ENCODE measurements at places on chromosomes 5 and 9. TPM values are rescaled to one million over a fixed set of nuclear protein-coding genes. Genes with fewer than 3 reads are reported as not detected.

The PCDHB5 gene
- not detected for total RNA-seq

The TXNDC8 gene
- total RNA-seq: not detected

The LCN10 gene
- 0.68 TPM for total RNA-seq

DNA sequence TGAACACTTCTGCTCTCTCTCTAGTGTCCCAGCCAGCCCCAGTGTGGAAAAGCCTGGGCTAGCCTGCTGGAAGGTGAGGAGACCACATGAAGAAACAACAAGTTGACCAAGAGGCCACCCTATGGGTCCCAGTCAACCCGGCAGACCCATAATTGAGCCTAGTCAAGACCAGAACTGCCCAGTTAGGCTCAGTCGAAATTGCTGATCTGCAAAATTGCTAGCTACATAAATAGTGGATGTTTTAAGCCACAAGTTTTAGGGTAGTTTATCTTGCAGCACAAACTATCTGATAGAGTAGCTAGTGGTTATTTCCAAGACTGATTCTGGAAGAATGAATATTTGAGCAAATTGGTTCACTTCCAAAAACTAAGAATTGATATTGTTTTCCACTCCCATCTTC is 82.3 kb upstream of the CCDC112 start:
- DNase-seq: no peak

DNA sequence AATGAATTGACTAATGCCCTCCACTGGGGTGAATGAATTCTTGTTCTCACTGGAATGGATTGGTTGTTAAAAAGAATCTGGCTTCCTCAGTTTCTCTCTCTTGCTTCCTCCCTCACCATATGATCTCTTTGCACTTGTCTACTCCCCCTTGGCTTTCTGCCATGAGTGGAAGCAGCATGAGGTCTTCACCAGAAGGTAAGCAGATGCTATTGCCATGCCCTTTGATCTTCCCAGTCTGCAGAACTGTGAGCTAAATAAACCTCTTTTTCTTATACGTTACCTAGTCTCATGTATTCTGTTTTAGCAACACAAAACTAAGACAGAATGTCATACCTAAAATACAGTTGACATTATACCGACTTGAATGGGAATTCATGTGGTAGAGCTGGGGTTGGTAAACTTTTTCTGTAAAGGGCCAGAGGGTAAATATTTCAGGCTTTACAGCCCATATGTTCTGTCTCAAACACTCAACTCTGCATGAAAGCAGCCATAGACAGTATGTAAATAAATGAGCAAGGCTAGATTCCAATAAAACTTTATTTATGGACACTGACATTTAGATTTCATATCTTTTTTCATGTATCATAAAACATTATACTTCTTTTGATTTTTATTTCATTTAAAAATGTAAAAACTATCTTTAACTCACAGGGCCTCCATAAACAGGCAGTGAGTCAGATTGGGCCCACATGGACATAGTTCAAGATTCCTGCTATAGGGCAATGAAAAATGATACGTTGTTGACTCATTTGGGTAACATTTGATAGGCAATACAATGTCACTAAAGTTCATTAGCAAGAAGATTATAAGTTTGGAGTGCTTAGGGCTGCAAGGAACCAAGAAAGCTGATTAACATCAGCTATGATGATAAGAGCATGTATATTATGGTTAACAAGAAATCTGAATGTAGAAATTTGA is 79.4 kb upstream of the TLE4 start:
- DNase-seq: no peak

DNA sequence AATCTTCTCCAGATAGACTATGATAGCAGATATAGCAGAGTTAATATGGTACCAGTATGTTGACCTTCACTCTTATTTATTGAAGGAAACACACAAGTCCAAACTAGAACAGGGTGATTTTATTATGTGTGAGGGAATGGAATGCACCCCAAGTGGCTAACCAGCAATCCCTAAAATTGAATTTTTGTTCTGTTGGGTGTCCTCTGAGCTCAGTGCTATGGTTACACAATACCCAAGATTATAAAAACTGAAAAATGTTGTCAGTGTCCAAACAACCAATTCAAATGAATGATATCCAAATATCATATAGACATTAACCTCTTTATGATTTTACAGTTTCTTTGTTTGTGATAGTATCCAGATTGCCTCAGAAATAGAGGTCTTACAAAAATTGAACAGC is 60.9 kb downstream of the NNT start:
- no peak for DNase-seq

DNA sequence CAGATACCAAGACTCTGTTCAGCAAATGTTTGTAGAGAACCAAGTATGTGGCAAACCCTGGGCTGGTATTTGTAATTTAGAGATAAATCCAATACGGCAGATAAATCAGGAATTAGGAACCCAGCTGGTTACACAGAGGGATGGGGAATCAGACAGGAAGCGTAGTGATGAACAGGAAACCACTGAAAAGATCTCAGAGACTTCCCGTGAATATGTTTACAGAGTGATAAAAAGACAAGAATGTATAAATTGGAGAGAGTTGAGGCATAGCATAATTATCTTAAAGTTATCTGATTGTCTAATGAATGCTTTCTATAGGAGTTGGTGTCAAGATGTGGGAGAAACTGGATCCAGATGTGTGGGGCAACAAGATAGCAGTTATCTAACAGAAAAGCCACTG is 246.6 kb upstream of the SMARCA2 start:
- DNase-seq: no peak

DNA sequence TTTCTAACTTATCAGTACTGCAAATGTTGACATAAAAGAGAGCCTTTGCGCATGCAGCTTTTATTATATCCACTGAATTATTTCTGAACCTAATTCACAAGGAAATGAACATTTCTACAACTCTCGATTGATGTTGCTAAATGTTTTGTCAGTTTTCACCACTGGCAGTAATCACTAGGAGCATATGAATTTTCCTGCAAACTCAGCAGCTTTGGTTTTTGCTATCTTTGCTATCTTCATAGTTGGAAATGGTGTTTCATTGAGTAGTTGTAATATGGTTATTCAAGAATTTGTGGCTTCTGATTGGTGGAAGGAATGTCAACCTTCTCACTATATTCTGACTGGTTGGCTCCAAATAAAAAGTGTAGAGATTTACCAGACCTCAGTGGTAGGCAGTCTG is 8.9 kb upstream of the SHC3 start:
- no peak for DNase-seq

- peak; percentile 50 for DNase-seq
Observed at GRCh38 chr5:1409381-1410110, 35.7 kb downstream of the SLC6A3 start.
